Activated CD4-positive, alpha-beta T cell treated with anti-CD3 and anti-CD28 coated beads, Interleukin-2, amount 50 U/mL, for 1 hour (primary cell): ENCODE measurements at places on chromosomes 5 and 9.

DNA sequence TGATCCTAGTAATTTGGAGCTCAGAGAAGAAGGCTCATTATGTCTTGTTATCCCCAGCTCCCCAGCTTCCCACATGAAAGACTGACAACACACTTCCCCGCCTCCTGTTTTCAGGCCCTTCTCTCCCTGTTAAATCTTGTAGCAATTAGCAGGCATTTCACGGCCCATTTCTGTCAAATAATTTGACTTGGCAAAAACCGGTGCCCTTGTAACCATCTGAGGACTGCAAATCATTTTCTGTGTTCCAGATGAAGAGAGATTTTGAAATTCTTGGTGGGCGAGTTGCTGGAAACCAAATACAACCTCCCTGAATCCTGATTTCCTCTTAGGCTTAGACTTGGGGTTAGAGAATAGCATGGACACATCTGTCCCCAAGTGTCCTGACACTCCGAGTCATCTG, 109.7 kb downstream of the MSX2 start:
- DNase-seq = no peak

- DNase-seq = no peak
Measured at GRCh38 chr9:137299203-137299565, 2.9 kb downstream of the NRARP start.

DNA sequence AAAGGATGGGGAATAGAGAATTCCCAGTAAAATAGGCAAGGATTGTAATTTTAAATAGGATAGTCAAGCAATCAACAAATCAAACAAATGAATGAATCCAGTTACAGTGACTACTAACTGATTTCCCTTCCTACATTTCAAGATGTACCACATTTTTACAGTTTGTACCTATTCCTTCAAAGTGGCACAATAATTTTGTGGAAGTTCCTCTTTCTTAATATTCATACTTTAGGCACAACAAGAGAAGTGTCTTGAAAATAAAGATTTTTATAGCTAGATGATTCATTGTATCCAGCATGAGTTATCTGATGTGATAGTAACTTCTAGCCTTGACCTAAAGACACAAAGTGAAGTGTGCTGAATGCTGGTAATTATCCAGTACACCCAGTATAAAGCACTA, 122.2 kb upstream of the ACOT12 start:
- DNase-seq = no peak

- no peak for DNase-seq
Measured at GRCh38 chr5:43231977-43232376, 40.0 kb downstream of the NIM1K start.

- no peak for DNase-seq
Measured at GRCh38 chr9:108377382-108377781, 478.4 kb downstream of the ACTL7B start.

DNA sequence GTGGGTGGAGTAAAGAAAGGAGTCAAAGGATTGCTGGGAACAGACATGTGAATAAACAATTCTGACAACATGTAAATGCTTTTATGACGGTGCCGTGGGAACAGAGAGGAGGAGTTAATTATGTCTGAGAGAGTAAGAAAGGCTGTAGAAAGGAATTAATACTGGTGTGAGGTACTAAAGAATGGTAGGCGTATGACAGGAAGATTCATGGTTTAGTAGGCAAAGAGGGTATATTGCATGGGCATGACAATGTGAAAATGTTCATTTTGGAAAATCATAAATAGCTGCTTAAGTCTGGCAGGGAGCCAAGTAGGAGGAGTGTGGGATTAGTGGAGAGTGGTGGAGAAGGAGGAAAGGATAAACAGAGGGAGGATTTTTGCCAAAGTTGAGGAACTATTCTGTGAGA, 19.7 kb downstream of the NAA35 start:
- no peak for DNase-seq

GRCh38 chr9:16032799-16033198, 480.0 kb downstream of the CCDC171 start:
- no peak for DNase-seq

GRCh38 chr9:127305838-127306226, 41.3 kb downstream of the GARNL3 start:
- DNase-seq = no peak

DNA sequence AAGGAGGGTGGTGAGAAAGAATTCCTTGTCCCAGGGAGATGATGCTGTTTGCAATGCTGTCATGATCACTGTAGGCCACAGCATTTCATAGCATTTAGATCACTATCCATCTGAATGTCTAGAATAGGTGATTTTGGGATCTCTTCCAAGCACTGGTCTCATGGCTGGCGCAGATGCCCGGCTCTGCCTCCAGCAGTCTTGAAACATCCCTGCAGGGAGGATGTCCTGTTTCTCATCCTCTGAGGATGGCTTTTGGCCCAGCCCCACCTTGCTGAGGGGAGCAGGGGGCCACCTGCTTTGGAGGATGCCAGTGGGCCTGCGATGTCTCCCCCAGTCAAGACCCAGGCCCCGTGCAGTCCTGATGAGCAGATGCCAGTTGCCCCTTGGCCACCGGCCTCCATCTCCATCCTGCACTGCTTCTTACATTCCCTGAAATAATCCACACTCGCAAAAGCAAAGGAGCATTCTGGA, 63.5 kb upstream of the GARNL3 start:
- DNase-seq = no peak

GRCh38 chr5:55027595-55027994, 3.5 kb downstream of the GZMK start:
- no peak for DNase-seq

DNA sequence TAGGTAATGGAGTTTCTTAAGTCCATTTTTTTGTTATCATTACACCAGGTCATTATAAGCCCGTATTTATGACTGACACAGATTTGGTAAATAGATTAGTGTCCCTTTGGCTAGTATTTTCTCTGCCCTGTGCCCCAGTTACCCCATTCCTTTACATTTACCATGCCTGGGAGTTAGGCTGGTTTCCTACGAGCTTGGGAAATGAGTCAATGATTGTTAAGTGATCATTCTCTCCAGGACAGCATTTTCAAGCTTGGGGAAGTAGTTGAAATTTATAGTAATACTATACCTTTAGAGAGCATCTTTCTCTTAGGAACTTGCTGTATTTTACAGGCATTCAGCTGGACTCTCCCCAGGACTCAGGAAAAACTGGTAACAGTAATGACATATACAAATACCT, 573.1 kb downstream of the TLE4 start:
- no peak for DNase-seq

- no peak for DNase-seq
Measured at GRCh38 chr5:93595420-93596147, 12.6 kb downstream of the NR2F1 start.

DNA sequence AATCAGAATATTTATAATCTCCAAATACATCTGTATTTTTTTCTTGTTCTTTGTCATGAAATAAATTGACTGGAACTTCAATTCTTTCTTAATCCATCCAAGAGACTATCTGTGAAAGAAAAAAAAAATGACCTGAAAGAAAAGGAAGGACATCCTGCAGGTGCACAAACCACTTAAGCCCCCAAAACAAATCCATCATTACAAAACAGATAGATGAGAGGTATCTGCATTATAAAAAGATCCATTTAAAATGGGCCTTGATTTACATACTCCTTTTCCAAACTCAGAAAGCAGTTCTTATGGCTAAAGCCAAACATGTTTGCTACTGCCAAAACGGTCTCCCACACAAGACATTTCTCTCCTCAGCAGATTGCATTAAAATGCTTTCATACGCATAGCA, 85.5 kb downstream of the ELAVL2 start:
- no peak for DNase-seq

- DNase-seq = no peak
Measured at GRCh38 chr5:8418049-8418426, 549.1 kb downstream of the MTRR start.

DNA sequence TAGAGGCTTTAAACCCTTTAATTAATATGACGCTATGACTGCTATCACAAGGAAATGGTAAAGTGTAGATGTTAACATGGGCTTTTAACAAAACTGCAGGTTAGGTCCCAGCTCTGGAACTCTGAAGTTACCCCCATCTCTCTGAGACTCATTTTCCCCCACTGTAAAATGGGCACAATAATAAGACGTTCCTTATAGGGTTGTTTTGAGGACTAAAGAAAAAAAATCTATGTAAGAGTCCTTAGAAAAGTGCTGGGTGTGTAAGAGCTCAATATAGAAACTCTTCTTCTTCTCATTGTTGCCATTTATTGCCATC, 45.8 kb upstream of the STK32A start:
- DNase-seq = no peak

DNA sequence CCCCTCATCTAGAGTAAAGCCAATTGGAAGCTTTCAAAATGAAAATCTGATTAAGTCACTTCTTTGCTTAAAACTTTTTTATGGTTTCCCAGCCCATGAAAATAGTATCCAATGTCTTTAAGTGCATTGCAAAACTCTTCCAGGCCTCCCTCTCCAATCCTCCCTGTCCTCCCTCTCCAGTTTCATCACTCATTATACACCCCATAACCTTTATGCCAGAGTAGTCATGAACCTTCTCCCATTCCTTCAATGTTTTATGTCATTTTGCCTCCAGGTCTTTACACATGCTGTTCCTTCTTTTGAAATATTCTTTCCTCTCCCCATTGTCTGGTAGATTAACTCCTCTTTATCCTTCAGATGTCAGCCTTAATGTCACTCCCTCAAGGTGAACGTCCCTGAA, 8.1 kb upstream of the ZNF354A start:
- no peak for DNase-seq

DNA sequence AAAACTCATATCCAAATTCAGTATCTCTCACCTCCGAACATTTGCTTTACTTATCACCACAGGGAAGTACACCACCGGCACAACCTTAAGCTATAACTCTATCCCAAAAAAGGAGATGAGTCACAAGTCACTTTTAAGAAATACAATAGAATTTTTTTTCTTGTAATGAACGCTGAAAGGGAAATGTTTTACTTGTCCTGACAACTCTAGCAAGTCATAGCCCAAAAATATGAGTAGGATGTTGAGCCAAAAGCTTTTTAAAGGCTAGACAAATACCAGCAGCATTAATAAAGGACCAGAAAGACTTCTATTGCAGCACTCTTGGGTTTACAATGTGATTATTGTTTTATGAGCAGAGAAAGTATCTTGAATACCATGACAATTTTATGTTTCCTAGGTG, 147.3 kb upstream of the FST start:
- DNase-seq = no peak

- no peak for DNase-seq
Measured at GRCh38 chr9:34070606-34071324, 22.1 kb upstream of the UBAP2 start.

GRCh38 chr9:104075801-104076753, 18.0 kb upstream of the SMC2 start:
- no peak for DNase-seq

DNA sequence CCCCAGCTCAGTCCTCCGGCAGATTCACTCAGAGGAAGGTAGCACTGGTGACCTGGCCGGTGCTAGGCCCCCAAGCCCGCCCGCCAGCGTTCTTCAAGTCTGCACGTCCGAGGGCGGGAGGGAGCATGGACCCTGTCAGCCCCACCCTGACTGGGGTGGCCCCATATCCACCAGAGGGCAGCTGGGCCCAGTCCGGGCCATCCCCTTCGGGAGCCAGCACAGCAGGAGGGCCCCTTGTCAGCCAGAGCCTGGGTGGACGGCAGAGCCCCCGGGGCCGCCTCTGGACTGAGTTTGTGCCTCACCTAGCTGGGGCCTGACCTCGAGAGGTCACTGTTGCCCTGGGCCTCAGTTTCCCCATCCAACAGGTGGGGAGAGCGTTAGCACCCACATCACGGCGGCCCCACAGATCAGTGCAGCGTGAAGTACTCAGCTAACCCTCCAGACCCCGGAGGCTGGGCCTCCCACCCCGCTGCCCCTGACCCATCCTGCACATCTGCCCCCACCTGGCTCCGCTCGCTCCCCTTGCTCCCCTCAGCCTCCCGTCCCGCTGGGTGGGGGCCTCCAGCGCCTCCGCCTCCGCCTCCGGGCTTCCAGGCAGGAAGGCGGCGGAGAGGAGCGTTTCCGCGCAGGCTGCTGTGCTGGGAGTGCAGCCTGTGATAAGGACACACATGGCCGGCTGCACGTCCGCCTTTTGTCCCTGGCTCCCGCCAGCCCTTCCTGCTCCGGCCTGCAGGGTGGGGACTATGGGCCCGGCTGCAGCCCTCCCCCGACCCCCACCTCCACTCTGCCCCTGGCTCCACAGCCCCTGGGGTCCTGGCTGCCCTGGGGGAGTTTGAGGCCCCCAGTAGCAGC, 16.6 kb upstream of the EGFL7 start:
- DNase-seq = no peak

DNA sequence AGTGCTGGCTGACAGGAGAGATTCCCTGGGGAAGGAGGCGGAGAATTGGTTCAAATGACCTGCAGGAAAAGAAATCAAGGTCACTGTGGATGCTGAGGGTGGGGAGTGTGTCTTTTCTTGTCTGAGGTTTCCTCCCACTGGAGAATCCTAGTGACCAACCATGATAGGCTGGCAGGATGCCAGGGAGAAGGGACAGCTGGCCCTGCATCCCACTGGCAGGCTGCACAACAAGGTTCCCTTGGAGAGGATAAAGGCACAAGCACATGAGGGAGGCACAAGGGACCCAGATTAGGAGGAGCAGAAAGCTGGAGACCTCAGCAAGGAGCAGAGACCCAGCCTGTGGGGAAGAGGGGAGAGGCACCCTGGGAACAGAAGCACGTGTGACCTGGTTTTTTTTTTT, 11.4 kb upstream of the ZDHHC12 start:
- no peak for DNase-seq
